ENCODE measurements at places on chromosomes 13 and 19. TPM values are rescaled to one million over a fixed set of nuclear protein-coding genes. Genes with fewer than 3 reads are reported as not detected.

Gene FFAR1
- total RNA-seq: not detected

DNA sequence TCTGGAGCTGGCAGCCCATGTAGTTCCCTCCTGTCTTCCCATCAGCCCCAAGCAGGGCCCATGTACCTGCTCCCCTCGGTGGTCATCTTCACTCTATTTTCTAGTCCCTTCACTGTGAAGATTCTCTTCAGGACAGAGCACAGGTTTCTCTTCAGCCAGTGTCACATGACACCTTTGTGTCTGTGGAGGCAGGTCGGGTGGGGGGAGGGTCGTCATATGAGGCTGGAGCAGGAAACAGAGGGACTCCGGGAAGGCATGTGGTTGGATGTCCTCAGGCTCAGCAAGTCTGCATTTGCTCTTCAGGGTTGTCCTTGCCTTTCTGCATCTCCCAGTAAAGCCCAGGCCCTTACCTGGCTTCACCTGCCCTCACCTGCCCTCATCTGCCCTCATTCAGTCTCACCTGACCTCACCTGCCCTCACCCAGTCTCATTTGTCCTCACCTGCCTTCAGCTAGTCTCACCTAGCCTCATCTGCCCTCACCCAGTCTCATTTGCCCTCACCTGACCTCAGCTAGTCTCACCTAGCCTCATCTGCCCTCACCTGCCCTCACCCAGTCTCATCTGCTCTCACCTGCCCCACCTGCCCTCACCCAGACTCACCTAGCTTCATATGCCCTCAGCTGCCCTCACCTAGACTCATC is 120.3 kb downstream of the ZDHHC20 start:
- peak; percentile 38 for DNase-seq

GRCh38 chr19:13437919-13438618 is 68.2 kb downstream of the CACNA1A start:
- no peak for DNase-seq

GRCh38 chr19:46898731-46899130 is 37.9 kb downstream of the ARHGAP35 start:
- DNase-seq: no peak

- no peak for DNase-seq
Observed at GRCh38 chr13:24131749-24132148, 28.8 kb upstream of the SPATA13 start.

Gene CNMD
- 5.5 TPM for total RNA-seq

DNA sequence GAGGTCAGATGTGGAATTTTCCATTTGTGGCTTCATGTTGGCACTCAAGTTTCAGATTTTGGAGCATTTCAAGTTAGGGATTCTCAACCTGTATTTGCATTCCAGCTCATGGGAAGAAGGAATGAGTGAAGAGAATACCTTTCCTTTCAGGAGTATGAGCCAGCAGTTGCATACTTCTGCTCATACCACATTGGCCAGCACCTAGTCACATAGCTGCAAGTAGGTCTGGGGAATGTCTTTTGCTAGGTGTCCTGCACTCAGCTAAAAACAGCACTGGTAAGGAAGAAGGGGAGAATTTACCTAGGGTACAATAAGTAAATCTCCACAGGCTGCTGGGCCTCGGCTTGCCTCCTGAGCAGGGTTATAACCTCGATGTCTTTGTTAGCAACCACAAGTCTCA is 24.6 kb upstream of the ATP8A2 start:
- no peak for DNase-seq

Gene ZNF628
- not detected for total RNA-seq

DNA sequence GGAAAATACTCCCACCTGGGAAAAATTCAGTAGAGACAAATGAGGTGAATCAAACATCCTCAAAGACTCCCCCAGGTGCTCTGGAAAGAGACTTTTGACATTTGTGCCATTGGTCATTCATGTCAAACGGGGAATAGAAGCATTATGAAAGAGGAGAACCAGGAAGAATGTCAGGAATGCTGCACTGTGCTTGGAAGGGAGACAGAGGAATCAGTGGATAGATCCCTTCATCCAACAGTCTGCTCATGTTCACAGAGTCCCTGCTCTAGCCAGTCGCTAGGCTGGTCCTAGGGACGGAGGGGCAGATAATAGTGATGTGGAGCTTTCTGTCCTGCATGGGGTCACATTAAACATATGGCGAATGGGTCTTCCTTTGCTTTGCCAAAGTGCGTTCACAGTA is 384.4 kb downstream of the FGF9 start:
- peak; percentile 31 for DNase-seq

DNA sequence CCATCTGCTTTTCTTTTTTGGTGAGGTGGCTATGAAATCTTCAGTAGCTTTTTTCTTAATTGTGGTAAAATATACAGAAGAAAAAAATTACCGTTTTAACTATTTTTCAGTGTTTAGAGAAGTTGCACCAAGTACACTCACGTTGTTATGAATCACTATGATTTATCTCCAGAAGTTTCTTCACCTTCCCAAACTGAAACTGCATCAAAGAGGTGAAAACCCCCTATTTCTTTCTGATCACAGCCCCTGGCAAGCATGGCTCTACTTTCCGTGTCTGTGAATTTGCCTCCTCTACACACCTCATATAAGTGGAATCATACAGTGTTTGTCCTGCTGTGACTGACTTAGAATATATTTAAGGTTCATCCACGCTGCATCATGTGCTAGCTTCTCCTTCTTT is 15.6 kb upstream of the SIGLEC10 start:
- no peak for DNase-seq

DNA sequence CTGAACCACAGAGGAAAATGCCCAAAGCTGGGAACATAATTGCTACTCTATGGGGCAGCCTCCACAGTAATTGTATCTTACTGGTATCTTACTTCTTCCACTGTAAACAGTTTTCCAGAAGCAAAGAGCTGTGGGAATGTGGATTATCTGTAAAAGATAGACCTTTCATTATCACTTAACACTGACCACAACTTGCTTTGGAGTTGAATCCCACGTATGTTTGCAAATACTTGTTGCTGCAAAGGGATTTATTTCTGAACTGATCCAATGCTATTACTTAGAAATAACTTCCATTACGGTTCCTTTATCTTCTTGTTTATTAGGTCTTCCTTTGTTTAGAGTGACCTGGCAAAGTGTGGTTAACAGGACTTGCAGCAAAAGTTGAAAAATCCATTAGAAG is 218.1 kb downstream of the KCTD12 start:
- DNase-seq: no peak

Gene PEAK3
- total RNA-seq: not detected

- DNase-seq: no peak
Observed at GRCh38 chr13:111296417-111296816, 24.0 kb upstream of the TEX29 start.

- DNase-seq: no peak
Observed at GRCh38 chr13:31334994-31335557, 135.3 kb downstream of the B3GLCT start.

- DNase-seq: no peak
Observed at GRCh38 chr13:93751117-93751516, 524.5 kb downstream of the GPC6 start.

- no peak for DNase-seq
Observed at GRCh38 chr19:38713227-38713649, 31.0 kb downstream of the CAPN12 start.

DNA sequence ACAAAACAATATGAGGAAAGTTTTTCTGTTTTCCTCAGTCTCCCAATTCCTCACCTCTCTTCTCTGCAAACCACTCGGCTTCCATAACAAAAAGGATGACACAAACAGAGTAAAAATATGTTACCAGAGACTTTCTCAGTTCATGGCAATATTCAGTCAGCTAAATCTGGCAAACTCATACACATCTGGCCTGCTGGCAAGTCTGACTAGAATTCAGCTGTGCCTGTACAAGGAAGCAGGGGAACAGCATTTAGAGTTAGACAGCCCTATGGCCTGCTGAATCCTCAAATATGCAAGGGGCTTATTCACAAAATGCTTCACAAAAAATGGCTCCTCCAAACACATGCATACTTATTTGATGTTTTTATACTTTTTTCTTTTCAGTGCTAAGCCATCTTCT is 227.8 kb downstream of the ENOX1 start:
- DNase-seq: no peak

GRCh38 chr13:34216256-34216655 is 398.3 kb downstream of the RFC3 start:
- no peak for DNase-seq

- no peak for DNase-seq
Observed at GRCh38 chr13:39870197-39870747, 214.8 kb downstream of the COG6 start.

GRCh38 chr13:106416645-106417044 is 118.8 kb downstream of the EFNB2 start:
- no peak for DNase-seq

- DNase-seq: peak; percentile 48
Observed at GRCh38 chr13:98495627-98496478, 81.1 kb downstream of the STK24 start.

GRCh38 chr13:38417727-38418126 is 68.1 kb downstream of the UFM1 start:
- peak; percentile 16 for DNase-seq

DNA sequence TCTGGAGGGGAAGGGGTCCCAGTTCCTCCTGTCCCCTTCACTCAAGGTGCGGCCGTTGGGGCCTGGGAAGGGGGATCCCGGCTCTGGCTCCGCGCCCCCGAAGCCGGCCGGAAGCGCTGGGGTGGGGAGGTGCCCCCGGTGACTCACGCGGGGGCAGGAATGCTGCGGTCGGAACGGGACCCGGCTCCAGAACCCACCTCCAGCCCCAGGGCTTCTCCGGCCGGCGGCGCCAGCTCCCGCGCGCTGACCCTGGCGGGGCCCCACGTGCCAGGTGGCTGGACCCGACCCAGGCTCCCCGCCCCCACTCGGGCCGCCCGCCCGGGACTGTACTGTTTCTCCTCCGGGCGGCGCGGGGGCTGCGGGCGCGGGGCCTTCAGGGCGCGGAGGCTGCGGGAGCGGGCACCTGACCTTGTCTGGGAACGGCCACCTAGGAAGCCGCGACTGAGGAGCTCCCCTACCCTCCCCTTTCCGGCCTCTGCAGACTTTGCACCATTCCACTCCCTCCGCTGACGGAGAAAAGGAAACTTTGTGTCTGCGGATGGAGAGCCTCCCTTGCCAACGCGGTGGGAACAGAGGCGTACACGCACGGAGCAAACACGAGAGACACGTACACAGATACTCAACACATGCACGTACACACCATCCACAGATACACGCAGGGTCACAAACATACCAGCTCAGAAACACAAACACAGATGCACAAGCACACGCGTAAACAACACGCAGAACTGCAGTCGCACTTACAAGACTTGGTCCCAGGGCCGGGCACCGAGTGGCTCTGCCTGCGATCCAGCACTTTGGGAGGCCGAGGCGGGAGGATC is 7.2 kb downstream of the AXL start:
- DNase-seq: peak; percentile 75

DNA sequence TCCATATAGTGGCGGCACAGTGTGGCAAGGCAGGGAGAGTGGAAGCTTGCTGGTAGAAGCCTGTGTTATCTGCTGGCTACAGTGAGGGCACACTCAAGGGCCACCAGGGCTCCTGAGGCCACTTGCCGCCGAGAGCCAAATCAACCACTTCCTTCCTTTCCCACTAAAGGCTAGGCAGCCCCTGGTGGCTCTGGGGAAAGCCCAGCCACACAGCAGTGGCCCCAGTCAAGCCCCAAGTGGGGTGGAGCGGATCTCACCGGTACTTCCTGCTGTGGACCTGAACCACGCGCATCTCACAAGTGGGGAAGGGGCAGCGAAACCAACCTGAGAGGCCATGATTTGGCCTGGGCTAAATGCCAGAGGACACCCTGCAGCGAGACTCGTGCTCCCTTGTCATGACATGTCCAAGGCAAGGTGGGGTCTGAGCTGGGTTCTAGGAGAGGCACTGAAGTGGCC is 21.9 kb upstream of the SLC35E1 start:
- DNase-seq: no peak

DNA sequence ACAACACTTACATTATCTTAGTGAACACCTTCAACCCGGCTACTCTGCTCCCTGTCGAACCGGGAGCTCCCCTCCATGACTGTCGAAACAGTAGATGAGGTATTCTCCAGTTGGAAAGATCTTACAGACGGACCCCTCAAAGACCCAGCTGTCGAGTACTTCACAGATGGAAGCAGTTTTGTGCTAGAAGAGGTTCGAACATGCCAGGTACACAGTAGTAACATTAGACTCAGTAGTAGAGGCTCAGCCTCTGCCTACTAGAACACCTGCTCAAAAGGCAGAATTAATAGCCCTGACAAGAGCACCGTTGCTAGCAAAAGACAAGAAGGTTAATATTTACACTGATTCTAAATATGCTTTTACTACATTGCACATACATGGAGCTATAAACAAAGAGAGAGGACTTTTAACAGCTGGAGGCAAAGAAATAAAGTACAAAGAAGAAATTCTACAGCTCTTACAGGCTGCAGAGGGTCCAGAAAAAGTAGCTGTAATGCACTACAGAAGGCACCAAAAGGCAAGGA is 13.6 kb upstream of the SLC15A1 start:
- DNase-seq: no peak

Gene ZNF44
- 7.3 TPM for total RNA-seq

DNA sequence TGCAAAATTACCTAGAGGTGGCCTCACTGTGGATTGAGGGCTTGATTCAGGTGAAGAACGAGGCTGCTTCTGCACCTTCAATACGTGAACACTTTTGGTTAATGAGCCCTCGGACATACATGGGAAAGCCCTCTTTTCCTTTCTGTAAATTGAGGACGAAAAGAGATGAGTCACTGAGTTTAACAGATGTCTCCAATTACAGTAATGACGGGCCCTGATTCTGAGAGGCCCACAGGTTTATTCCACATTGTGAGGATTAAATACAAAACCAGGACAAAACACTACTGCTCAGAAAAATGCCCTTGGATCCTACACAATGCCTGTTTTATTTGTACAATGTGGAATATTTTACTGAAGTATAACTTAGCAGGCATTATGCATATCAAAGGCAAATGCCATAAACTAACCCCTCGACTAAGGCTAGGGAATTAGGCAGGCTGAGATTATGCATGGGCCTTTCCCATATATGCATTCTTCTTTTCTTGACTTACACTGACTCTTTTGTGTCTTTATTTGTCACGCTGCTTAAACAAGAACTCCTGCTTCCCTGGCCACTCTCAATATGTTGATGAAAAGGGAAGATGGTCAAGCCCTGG is 819.9 kb downstream of the OLFM4 start:
- DNase-seq: peak; percentile 49

Gene ZNF253
- total RNA-seq: 54.5 TPM

GRCh38 chr13:44842158-44842557 is 147.1 kb downstream of the NUFIP1 start:
- no peak for DNase-seq

GRCh38 chr19:5290336-5291262 is 50.0 kb downstream of the PTPRS start:
- DNase-seq: no peak

DNA sequence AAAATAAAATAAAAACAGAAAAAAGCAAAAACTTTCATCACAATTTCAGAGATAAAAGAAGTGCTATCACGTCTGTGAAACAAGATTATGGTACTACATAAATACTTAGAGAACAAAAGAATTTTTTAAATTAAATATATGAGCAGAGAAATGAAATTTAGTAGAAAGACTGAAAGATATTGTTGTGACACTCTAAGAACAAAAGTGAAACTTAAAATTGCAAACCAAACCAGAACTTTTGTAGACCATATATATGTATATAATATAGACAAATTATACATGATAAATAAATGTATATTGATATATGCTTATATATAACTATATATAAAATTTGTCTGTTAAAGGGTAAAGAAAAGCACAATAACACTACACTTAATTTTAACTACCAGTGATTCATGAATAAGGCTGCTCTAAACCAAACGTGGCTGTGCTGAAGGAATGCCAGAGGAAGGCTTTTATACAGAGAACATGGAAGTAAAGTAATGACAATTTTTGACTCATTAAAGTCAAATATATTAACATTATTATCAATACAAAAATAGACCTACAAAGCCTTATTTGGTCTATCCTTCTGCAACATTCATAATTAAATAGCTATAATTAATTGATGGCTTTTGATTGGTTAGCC is 1516.7 kb upstream of the PCDH20 start:
- no peak for DNase-seq

All from neural progenitor cell (in vitro differentiated cells).